ENCODE measurements at places on chromosomes 6 and 20.

- no peak for DNase-seq
These were observed 1.3 kb upstream of the DNAH8 start for GRCh38 chr6:38713812-38714211.

DNA sequence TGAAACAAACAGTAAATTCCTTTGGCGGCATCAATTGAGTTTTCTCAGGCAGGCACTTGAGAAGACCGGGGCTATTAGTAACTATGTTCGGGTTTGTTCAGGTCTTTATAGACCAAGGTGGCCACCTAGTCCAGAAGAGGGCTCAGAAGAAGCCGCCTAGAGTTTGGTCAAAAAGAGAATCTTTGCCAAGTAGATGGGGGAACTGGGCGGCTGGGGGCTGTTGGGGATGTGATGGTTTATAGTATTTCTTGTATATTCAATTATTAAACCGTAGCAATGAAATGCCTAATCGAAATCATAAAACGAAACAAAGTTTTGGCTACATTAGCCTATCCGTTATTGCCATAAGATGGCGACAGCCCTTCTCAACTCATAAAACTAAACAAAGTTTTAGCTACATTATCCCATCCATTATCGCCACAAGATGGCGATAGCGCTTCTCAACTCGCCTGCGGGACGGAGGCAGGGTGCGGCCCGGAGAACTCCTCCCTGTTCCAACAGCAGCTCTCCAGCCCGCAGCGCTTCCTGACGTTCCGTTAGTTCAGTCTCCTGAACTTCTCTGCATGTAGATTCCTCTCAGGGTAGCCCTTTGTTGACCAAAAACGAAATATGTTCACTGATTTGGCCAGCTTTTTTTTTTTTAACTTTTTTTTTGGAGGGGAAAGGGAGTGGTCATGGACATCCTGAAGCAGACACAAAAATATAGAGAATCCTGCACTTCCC, 120.5 kb upstream of the PRSS16 start:
- peak; percentile 37 for DNase-seq

GRCh38 chr6:37050045-37050853, 44.8 kb downstream of the FGD2 start:
- no peak for DNase-seq

- DNase-seq = peak; percentile 65
These were observed 6.3 kb upstream of the PARD6B start for GRCh38 chr20:50724851-50725723.

GRCh38 chr6:142218446-142218845, 71.4 kb downstream of the VTA1 start:
- DNase-seq = no peak

GRCh38 chr6:139108378-139108777, 26.5 kb upstream of the HECA start:
- no peak for DNase-seq

DNA sequence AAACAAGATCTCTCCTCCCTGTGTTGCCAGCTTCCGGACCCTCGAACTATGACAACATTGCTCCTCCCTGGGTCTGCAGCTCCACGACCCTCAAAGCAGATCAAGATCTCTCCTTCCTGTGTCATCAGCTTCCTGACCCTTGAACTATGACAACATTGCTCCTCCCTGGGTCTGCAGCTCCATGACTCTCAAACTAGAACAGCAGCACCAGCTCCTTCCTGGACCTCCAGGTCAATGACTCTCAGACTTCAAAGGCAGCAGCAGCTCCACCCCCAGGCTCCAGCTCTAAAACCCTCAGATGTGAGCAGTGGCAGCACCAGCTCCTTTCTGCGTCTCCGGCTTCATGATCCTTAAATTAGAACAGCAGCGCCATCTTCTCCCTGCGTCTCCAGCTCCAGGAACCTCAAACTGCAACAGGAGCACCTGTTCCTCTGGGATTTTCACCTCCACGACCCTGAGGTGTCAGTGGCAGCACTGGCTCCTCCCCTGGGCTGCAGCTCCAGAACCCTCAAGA, 341.0 kb upstream of the SULF2 start:
- DNase-seq = no peak

DNA sequence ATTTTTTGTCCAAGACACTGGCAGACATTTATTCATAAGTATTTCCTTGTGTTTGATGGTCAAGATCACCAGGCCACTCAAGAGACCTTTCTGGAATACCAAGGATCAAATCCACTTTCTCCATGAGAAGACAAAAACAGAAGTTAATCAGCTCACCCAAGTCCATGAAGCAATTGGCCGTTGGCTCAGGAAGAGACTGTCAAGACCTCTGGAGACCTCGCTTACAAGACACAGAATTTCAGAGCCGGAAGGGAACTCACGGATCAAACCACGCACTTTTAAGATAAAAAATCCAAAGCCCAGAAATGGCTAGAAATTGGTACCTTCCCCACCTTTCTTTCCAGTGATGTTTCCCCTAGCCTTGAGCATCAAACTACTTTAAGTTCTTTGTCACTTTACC, 3.3 kb downstream of the TRERF1 start:
- DNase-seq = no peak

DNA sequence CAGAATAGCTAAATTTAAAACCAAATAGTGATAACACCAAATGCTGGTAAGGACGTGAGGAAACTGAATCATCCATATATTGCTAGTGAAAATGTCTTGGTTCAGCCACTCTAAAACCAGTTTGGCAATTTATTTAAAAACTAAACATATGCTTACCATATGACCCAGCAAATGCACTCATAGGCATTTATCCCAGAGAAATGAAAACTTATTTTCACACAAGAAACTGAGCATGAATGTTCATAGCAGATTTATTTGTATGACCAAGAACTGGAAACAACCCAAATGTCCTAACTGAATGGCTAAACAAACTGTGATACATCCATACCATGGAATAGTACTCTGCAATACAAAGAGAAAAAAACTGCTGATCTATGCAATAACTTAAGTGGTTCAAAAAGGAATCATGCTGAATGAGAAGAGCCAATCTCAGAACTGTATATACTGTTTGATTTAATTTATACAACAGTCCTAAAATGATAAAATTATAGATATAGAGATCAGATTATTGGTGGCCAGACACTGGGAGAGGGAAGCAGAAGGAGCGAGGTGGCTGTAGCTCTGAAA, 115.6 kb upstream of the ADGRF1 start:
- DNase-seq = no peak

GRCh38 chr6:151240036-151240685, 394 bp downstream of the AKAP12 start:
- DNase-seq = peak; percentile 39

DNA sequence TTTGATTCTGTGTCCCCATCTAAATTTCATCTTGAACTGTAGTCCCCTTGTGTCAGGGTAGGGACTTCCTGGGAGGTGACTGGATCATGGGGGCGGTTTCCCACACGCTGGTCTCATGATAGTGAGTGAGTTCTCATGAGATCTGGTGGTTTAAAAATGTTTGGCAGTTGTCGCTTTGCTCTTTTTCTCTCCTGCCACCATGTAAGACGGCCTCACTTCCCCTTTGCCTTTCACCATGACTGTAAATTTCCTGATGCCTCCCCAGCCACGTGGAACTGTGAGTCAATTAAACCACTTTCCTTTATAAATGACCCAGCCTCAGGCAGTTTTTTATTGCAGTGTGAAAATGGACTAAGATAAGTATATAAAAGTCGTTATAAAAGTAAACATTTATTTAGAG, 80.5 kb upstream of the SGK1 start:
- no peak for DNase-seq

GRCh38 chr6:134517868-134518267, 200.0 kb upstream of the SGK1 start:
- DNase-seq = no peak

GRCh38 chr20:45269754-45270270, 15.4 kb upstream of the SLPI start:
- DNase-seq = no peak

DNA sequence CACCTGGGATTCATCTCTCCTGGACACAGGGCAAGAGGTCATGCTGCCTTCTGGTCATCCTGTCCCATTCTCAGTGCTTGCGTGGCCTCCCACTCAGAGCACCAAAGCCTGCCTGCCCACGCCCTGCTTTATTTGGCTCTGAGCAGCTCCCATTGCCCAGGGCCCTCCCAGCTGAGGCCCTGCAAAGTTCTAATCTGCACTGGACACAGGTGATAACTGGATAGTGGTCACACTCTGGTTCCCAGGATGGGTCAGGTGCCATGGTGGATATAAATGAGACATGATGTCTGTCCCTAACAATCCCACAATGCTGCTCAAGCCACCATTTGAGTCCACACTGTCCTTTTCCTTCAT, 39.5 kb downstream of the CPXM1 start:
- DNase-seq = no peak

DNA sequence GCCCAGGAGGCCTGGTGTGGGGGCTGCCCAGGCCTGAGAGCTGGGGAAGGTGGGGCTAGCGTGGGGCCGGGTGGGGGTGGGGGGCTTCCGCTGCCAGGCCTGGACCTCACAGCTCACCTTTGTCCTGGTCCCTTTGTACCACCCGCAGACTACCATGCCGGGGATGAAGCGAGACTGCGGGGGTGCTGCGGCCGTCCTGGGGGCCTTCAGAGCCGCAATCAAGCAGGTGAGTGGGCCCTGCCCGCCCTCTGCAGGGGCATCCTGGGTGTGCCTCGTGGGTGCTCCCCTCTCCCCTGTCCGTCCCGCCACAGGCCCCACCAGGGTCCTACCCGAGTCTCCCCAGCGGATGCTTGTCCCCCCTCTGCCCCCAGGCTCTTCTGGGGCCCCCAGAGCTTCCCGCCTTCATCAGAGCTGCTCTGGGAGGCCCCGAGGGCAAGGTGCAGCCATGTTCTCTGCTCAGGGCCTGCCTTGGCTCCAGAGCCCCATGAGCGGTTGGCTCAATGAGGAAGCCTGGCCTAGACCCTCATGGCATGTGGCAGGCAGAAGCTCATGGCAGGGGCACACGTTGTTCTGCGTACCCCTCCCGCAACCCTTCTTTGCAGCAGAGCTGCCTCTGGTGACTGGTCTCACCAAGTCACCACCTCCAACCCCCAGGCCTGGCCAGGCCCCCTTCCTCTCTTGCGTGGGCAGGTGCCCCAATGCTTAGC, 14.5 kb downstream of the NPEPL1 start:
- no peak for DNase-seq

DNA sequence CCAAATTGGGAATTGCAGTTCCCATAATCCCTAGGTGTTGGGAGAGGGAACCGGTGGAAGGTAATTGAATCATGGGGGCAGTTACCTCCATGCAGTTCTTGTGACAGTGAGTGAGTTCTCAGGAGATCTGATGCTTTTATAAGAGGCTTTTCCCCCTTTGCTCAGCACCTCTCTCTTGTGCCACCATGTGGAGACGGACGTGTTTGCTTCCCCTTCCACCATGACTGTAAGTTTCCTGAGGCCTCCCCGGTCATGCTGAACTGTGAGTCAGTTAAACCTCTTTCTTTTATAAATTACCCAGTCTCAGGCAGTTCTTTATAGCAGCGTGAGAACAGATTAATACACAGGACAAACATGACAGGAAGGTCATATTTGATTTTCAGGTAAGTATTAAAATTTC, 25.3 kb upstream of the HECA start:
- DNase-seq = no peak

GRCh38 chr6:13098006-13098405, 230.3 kb downstream of the TBC1D7 start:
- DNase-seq = no peak
